ENCODE measurements at places on chromosomes 16 and 17.
A peak's percentile ranks its signal among the peaks of the same experiment; 100 is the strongest.

DNA sequence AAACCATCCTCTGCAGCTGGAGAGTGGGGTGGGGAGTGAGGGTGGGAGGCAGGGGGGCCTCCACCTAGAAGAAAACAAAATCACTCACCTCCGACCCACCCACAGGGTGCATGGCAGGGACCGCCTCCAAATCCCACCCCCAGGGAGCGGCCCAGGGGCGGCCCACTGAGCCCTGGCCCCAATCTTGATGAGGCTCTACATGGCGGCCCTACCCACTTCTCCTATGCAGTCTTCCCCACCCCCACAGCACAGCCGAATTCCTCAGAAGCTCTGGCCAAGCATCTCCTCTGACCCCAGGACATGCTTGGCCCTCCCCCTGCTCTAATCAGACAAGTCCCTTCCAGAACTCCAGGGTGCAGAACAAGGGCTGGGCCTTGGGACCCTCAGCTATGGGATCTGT lies 18.2 kb upstream of the FASN start:
- DNase-seq = no peak

DNA sequence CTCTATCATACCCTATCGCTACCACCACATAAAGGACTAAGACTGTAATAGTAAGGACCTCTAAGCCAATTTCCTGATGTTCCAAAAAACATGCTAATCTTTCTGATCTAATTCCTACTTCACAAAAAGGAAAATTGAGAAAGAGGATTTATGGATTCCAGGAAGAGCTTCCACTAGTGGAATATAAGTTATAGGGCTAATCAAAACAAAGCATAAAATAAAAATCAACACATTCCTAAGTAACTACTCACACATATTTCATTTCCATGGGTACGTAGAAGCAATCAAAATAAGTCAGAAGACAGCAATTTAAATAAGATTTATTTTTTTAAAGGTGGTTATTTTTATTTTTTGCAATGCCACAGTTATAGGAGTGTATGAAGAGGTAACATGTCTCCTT lies 12.4 kb downstream of the CCDC43 start:
- DNase-seq = peak; percentile 47

DNA sequence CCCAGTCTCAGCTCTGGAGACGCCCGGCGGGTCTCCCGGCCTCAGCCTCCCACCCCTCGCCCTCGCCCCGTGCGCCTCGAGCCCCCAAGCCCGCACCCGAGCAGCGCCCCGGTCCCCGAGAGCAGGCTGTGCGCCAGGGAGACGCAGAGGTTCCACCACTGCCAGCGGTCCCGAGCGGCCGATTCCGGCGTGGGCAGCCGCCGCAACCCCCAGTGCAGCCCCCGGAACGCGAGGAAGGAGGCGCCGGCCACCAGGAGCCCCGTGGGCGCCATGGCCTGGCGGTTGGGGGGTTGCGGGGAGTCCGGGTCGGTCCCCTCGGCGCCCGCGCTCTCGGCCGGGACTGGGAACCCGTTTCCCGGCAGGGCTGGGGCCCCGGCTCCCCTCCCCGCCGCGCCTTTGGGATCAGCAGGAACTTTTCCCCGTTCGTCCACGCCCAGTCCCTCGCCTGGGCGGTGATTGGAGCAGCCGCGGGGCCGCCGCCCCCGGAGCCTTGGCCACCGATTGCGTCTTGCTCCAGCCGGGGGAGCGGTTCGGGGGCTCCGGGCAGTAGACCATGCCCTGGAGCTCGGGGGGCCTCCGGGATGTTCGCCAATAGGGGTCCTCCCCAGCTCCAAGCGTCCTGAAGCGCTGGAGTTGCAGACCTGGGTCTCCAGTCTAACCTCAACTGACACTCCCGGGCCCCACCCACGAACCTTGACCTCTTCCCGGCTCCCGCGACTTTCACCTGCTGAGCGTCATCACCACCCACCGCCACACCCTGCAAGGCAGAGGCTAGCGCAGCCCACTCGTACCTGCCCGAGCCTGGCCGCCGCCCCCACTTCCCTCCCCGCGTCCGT lies at the start of gene TLCD2:
TSS of gene TLCD2 (minus strand) at position 407 of the 836 bp plus-strand sequence. CDS start at position 272, 135 bp downstream.
- DNase-seq = peak; percentile 94

- peak; percentile 78 for DNase-seq
Observed at GRCh38 chr17:1490643-1491442, 1.6 kb downstream of the MYO1C start.

DNA sequence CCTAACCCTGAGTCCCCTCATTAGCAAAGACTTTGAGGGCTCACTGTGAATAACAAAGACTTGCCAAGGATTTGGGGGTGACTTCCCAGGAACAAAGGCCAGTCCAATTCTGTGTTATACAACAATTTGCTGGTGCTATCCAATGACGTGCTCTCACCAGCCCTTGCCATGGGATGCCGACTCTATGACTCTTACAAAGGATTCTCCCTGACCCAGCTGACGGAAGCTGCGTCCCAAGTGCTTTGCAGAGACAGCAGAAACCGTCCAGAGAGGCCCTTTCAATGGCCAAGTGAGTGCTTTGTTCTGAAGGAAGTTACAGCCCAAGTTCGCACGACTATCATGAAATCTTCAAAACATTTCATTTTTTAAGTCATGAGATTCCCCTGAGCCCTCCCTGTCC lies 345.3 kb upstream of the TNRC6C start:
- DNase-seq = no peak

DNA sequence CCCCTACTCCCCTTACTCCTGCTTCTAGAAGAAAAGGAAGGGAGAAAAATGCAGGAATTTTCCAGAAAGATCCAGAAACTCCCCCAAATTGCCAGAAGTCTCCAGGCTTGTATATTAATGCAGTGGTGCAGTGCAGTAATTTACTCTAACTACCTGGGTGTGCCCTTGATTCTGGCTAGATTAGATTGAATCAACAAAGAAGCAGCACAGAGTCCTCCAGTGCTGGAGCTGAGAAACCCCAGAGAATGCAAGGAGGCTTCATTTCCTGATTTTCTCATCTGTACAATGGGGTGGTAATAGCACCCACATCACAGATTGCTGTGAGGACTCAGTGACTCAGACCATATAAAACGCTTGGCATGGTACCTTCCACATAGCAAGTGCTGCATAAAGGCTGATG lies 247.3 kb upstream of the RPL38 start:
- DNase-seq = no peak

Data from adipocyte (in vitro differentiated cells).